ENCODE measurements at places on chromosomes 1 and 21. TPM values are rescaled to one million over a fixed set of nuclear protein-coding genes. Genes with fewer than 3 reads are reported as not detected.

DNA sequence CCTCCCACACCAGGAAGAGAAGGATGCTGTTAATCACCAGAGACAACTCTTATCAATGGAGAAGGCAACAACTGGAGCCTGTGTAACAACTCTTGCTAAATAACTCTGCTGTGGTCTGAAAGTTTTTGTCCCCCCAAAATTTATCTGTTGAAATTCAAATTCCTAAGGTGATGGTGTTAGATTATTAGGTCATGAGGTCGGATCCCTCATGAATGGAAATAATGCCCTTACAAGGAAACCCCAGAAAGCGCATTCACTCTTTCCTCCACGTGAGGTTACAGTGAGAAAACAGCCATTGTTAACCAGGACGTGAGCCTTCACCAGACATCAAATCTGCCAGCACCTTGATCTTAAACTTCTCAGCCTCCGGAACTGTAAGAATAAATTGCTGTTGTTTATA lies 141.9 kb upstream of the CXADR start:
- no peak for DNase-seq

DNA sequence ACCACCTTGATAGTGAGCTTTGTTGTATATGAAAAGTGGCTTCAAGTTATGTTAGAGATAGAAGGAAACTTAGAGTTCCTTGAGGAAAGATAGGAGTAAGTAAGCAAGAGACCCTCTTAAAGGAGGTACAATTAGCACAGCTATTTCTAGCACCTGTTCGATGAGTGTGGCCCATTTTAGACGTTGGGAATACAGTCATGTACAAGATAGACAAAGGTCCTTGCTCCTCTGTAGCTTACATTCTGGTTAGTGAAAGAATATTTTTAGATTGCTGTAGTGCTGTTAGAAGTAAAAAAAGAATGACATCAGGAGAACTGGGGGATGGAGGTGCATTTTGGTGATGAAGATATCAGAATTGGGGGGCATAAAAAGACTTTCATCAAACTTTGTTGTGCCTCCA lies 47.5 kb downstream of the MRPS6 start:
- DNase-seq = no peak

DNA sequence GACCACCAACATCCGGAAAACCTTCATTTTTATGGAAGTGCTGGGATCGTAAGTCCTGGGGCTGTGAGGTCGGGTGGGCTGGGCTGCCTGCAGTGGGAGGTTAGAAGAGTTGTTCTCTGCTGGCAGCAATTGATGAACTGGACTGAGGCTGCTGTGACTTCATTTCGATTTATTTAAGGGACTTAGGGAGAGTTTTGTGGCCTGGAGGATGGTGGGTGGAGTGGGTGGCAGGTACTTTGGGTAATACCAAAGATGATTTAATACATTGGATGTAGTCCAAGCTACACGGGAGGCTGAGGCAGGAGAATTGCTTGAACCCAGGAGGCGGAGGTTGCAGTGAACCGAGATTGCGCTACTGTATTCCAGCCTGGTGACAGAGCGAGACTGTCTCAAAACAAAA lies 11.5 kb downstream of the CAMK1G start:
- DNase-seq = no peak

- no peak for DNase-seq
Observed at GRCh38 chr21:33835920-33836319, 79.7 kb downstream of the ATP5PO start.

DNA sequence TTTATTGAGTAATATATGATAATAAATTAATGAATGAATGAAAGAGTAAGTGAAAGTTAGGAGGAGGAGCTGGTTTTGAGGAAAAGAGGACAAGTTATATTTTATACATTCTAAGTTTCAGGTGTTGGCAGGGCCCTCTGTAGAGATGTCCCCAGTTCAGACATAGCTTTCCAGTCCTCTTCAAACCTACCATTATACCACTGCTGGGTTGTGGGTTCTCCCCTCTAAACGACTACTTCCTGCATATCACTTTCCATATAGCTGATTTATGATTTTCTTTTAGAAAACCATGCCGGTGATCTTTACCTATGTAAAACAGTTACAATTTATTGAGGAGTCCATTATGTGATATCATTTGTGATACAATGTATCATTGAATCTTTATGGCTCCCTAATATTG lies 116.9 kb downstream of the RUNX1 start:
- no peak for DNase-seq

DNA sequence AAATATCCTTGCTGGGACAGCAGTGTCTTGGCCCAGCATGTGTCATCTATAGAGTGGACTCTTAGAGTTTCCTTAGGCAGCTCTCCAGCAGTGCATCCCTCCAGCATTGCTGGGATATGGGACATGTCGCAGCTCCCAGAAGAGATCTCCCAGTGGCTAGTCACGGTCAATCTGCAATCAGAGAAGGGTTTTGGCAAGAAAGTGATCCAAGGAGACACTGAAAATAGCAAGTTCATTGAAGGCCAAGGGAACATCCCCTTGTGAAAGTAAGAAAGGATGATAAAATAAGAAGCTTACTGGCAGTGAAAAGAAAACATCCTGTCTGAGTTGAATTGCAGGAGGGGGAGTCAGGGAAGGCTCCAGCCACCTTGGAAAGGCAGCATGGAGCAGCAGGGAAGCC lies 19.3 kb upstream of the NPL start:
- no peak for DNase-seq

- DNase-seq = no peak
Observed at GRCh38 chr1:162230517-162230916, 146.1 kb downstream of the SPATA46 start.

DNA sequence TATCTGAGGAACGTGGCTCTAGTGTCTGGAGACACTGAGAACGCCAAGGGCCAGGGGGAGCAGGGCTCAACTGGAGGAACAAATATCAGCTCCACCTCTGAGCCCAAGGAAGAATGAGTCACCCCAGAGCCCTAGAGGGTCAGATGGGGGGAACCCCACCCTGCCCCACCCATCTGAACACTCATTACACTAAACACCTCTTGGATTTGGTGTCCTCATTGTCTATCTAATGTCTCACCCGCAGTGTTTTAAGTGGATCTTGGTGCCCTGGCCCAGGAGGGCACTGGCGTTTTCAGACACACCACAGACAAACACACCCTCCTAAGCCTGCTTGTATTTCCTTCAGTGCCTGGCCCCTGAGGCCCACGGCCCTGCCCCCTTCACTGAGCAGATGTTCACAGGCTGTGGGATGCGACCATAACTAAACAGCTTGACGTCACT lies 2.2 kb upstream of the FALEC start:
- DNase-seq = no peak

DNA sequence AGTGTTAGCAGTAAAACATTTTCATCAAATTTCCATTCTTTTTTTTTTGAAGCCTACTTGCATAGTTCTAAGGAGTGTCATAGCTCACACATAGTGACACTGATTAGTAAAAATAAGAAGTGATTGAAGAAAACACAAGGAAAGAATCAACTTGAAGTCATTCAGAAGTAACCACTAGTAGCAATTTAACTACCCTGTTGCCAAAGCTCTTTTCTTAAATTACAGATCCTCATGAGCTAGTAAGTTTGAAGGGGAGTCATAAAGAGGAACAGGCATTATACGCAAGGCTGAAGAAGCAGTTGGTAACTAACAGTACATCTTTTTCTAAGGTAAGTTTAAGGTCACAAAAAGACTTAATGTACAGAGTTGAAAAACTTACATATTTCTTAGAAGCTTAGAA lies 332.2 kb downstream of the CHRM3 start:
- no peak for DNase-seq

DNA sequence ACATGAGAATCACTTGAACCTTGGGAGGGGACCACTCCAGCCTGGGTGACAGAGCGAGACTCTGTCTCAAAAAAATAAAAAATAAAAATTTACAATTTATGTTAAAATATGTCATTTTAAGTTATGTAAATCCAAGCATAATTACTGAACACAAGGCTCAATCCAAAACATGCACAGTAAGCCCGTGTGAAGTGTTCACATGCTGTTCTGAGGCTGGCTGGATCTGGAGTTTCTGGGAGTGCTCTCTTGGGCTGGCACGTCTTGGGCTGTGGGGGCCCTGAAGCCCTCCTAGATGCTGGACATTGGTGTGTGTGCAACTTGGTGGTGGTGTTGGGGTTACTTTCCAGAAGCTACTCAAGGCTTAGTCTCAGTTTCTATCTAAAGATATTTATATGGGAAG lies 25.2 kb downstream of the ADARB1 start:
- DNase-seq = no peak

DNA sequence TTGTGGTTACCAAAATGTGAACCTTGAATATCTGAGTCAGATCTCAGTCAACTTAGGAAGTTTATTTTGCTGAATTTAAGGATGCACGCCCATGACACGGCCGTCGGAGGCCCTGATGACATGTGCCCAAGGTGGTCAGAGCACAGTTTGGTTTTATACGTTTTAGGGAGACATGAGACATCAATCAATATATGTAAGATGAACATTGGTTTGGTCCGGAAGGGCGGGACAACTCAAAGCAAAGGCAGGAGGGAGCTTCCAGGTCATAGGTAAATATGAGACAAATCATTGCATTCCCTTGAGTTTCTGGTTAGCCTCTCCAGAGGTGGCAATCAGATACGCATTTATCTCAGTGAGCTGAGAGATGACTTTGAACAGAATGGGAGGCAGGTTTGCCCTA lies 1.0 kb upstream of the PRMT2 start:
- DNase-seq = no peak

- DNase-seq = no peak
Observed at GRCh38 chr1:2949966-2950925, 71.0 kb upstream of the ACTRT2 start.

DNA sequence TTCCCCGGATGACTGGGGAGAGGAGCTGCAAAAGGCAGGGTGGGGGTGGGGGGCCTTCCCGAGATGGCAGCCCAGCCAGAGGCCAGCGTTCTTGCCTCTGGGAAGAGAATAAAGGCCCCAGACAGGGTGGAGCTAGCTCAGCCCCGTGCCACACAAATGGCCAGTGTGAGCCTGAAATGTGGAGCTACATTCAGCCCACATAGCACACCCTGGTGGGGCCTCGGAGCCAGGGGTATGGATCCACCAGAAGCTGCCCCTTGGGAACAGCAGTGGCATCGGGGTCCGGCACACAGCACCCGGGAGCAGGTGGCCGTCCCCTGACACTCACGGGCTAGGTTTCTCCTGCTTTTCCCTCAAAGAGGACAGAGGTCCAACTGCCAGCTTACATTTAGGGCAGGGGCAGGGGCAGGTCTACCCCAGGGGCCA lies 93.9 kb downstream of the PDE9A start:
- DNase-seq = no peak

GRCh38 chr1:56646611-56647010 lies 1.5 kb downstream of the PRKAA2 start:
- no peak for DNase-seq

DNA sequence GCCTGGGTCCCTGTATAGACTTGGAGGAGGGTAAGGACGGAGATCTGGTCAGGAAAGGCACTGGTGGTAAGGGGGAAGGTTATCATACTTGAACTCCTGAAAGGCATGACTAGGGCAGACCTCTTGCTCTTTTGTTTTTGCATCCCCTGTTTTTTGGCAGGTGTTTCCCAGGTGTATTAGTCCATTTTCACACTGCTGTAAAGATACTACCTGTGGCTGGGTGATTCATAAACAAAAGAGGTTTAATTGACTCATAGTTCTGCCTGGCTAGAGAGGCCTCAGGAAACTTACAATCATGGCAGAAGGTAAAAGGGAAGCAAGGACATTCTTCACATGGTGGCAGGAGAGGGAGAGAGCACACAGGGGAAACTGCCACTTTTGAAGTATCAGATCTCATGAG lies 57.2 kb upstream of the APOBEC4 start:
- no peak for DNase-seq

- peak; percentile 10 for DNase-seq
Observed at GRCh38 chr21:45379171-45379900, 25.6 kb upstream of the COL18A1 start.

- no peak for DNase-seq
Observed at GRCh38 chr1:72851597-72851996, 569.3 kb upstream of the NEGR1 start.

DNA sequence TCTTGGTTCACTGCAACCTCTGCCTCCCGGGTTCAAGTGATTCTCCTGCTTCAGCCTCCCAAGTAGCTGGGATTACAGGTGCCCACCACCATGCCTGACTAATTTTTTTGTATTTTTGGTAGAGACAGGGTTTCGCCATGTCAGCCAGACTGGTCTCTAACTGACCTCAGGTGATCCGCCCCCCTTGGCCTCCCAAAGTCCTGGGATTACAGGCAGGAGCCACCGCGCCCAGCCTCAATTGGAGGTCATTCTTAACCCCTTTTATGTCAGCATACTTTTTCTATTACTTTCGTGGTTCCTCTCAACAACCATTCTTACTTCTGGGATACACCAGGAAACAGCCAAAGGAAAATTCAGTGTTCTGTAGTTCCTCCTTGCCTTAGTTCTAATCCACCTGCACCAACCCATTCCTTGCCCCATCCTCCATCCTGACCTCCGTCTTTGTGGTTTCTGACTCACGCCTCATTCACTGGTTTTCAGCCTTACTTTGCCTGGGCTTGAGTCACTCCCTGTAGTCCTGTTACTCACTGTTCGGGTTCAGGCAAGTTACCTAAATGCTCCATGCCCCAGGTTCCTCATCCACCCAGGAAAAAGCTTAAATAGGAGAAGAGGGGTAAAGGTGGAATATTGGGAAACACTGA lies 12.9 kb upstream of the BCL10 start:
- DNase-seq = no peak

DNA sequence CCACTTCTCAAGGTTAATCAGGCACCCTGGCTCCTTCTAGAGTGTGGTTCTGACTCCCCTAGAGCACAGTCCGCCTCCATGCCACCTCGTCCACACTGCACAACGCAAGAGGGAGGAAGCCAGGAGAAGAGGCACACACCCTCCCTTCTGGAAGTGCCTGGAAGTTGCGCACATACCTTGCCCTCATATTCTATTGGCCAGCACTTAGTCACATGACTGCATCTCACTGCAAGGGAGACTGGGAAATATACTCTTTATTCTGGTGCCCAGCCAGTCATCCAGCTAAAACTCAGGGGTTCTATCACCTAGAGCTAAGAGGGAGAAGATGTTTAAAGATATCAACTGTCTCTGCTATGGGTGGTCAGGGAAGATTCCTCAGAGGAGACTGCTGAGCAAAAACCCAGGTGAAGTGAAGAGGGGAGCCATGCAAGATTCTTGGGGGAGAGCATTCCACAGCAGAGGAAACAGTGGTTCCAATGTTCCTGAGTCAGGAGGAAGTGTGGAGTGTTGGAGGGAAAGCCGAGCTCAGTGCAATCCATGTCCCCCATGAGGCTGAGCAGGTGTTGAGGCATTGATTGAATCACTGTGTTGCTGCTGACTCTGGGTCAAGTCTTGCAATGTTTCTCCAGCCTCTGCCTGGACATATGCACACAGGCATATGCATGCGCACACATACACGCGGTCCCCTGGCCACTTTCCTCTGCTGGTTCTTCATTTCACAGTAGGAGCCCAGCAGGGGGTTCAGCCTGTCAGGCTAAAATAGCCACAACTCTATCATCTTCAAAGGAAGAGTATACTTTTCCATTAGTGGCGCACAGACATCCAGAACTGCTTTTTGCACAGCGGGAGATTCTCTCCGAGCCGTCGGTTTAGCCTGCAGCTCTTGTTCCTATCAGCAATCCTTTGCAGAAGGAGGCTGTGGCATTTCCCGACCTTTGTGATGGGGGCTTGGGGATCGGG lies 22.3 kb upstream of the KLHDC7A start:
- DNase-seq = no peak

NHLH1 gene
- total RNA-seq = not detected

FHAD1 gene
- total RNA-seq = 1.1 TPM

PIK3R3 gene
- total RNA-seq = 83.7 TPM

ADORA3 gene
- total RNA-seq = 0.90 TPM

PGBD5 gene
- total RNA-seq = 0.69 TPM

RPTN gene
- not detected for total RNA-seq

OLFM3 gene
- total RNA-seq = not detected

RHOU gene
- 37.9 TPM for total RNA-seq

CELA2A gene
- not detected for total RNA-seq

TNFRSF25 gene
- total RNA-seq = 1.0 TPM

HMGCL gene
- total RNA-seq = 33.5 TPM

Measured in uterus (tissue), 4 donors.